ENCODE measurements at places on chromosomes 12 and 14.

GRCh38 chr14:23153851-23154796 is 29.3 kb downstream of the SLC7A8 start:
- DNase-seq = peak; percentile 78
- H3K4me3 ChIP-seq = peak overlapping the region; percentile 67
- H3K36me3 ChIP-seq = no peaks in the 10 kb centered on the region
- no peaks in the 10 kb centered on the region for H3K27me3 ChIP-seq

DNA sequence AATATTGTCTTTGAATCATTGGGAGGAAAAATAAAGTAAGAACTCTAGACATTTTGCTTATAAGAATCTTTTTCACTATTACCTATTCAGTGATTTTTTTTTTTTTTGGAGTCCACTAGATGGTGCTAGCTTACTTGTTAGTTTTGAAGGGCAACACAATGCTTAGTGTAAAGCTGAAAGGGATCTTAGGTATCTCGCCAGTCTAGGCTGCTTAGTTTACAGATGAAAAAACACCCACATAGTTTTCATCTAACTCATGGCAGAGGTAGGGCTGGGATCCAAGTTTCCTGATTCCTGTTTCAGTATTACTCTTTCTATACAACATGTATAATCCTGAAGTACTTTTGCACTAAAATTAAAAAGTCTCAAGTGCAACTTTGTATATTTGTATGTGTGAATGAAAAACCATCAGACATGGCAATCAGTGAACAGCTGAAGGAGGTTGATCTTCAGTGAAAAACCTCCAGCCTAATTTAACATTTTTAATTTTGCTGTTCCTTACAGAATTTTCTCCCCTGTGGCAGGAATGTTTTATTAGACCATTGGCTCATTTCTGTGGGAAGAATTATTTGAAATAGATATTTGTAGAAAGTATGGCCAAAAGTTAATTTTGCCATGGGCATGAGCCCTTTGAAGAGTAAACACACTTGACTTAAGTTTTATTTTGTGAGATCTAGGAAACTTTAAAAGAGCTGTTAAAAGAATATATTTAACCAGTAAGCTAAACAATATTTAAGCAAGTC is 40.7 kb downstream of the LRRIQ1 start:
- no peak for DNase-seq
- no peak overlapping the region for H3K4me3 ChIP-seq
- no peaks in the 10 kb centered on the region for H3K36me3 ChIP-seq
- no peaks in the 10 kb centered on the region for H3K27me3 ChIP-seq
- H3K4me1 ChIP-seq = no peaks in the 10 kb centered on the region
- H3K27ac ChIP-seq = no peak overlapping the region

GRCh38 chr12:3545121-3545796 is 54.3 kb downstream of the PRMT8 start:
- no peaks in the 10 kb centered on the region for H3K4me1 ChIP-seq
- H3K4me3 ChIP-seq = no peak overlapping the region
- DNase-seq = no peak
- no peak overlapping the region for H3K27ac ChIP-seq
- H3K27me3 ChIP-seq = no peaks in the 10 kb centered on the region
- H3K36me3 ChIP-seq = no peaks in the 10 kb centered on the region

DNA sequence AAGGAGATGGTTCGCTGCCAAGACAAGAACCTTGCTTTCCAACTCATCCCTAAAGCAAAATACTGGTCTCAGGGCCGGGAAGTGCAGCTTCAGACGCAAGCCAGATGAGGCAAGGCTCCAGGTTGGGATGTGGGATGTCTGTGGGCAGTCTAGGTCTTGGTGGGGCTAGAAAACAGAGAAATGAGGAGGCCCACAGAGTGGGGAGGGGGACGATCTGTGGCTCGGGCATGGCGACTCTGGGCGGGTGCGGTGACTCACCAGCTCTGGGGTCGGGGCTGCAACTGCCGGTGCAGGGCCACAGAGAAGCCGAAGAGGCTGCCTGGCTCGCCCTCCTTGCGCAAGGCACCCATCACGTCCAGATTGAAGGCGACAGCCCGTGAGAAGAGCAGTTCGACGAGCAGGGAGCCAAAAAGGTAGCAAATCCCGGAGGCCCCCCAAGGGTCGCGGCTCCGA is 459 bp downstream of the ITGA7 start:
- no peaks in the 10 kb centered on the region for H3K27me3 ChIP-seq
- H3K27ac ChIP-seq = peak overlapping the region; percentile 90
- peaks cover 56% of the 10 kb centered on the region for H3K4me1 ChIP-seq
- DNase-seq = no peak
- H3K36me3 ChIP-seq = no peaks in the 10 kb centered on the region

DNA sequence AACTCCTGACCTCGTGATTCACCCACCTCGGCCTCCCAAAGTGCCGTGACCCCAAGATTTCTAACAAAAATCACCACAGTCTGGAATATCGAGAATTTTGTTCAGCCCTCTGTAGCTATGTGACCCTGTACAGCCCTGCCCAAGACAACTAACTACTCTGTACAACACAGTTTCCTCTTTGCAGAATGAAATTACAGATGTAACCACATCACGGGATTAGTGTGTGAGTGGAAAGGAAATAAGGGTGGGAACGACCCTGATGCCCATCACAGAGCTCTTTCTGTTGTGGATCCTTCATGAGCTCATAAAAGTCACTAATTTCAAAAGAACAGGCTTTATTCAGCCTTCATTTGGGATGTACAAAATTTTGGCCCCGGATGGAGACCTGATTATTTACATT is 50.5 kb upstream of the KRR1 start:
- no peak for DNase-seq
- no peaks in the 10 kb centered on the region for H3K4me1 ChIP-seq

DNA sequence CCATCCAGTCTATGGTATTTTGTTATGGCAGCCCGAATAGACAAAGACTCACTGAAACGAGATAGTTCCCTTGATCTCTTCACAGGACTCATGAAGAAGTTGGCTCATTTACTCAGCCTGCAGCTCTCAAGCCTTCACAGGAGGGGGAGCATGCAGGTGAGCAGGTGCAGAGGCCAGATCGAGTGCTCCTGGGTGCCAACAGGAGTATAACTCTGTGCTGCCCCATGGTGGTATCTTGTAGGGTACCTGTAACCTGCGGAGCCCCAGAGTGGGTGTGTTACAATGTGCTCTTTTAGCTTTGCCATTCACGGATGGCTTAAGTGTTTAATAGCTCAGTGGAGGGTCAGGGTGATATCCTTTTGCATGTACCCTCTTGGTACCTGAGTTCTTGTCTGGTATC is 159.5 kb downstream of the METTL25 start:
- H3K27me3 ChIP-seq = no peaks in the 10 kb centered on the region
- H3K4me1 ChIP-seq = no peaks in the 10 kb centered on the region
- no peak overlapping the region for H3K4me3 ChIP-seq
- H3K27ac ChIP-seq = no peak overlapping the region

GRCh38 chr12:39830171-39830570 is 210.6 kb upstream of the ABCD2 start:
- no peak overlapping the region for H3K4me3 ChIP-seq
- H3K27ac ChIP-seq = no peak overlapping the region
- no peaks in the 10 kb centered on the region for H3K36me3 ChIP-seq
- no peaks in the 10 kb centered on the region for H3K4me1 ChIP-seq

GRCh38 chr14:99541677-99542470 is 60.7 kb downstream of the CCNK start:
- H3K36me3 ChIP-seq = no peaks in the 10 kb centered on the region
- H3K27me3 ChIP-seq = no peaks in the 10 kb centered on the region
- no peak for DNase-seq

- no peaks in the 10 kb centered on the region for H3K27me3 ChIP-seq
- no peak overlapping the region for H3K4me3 ChIP-seq
- H3K27ac ChIP-seq = no peak overlapping the region
- DNase-seq = no peak
- no peaks in the 10 kb centered on the region for H3K36me3 ChIP-seq
- H3K4me1 ChIP-seq = peaks cover 23% of the 10 kb centered on the region
These were observed 24.5 kb downstream of the HRK start for GRCh38 chr12:116856729-116857128.

DNA sequence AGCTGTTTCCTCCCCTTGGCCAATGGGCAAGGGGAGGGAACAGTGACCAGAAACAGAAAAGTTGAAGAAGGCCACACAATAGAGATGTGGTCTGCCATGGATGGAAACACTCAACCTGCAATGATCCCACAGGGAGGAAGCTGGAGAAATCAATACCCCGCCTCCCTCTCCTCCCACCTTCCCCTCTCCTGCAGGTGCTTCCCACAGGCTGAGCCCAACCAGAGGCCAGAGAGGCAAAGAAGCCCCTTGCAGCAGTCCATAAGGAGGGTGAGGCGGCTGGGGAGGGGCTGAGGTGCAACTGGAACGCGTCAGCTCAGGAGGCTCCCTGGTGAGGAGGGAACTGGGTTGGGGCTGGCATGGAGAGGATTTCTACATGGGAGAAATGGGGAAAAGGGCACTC is 84.0 kb downstream of the RNF34 start:
- no peak overlapping the region for H3K4me3 ChIP-seq
- no peak for DNase-seq
- H3K27me3 ChIP-seq = no peaks in the 10 kb centered on the region
- no peaks in the 10 kb centered on the region for H3K4me1 ChIP-seq
- H3K36me3 ChIP-seq = no peaks in the 10 kb centered on the region

DNA sequence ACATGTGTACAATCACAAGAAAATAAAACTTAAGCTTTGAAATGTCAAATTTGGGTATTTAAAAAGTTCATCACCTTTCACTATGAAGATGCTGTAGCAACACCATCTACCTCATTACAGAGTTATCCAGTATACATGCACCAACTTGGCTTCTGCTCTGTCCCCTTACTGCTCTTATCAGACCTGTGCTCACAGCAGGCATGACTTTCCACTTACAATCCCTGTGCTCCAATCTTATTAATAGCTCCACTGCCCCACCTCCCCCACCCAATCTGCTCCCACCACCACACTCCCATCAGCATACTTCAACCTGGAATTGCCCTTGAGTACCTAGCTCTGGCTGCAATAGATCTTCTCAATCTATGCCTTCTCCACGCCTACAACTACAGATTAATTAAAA is 13.3 kb downstream of the GALC start:
- H3K4me3 ChIP-seq = no peak overlapping the region
- no peak overlapping the region for H3K27ac ChIP-seq
- DNase-seq = no peak
- H3K36me3 ChIP-seq = peaks cover 7% of the 10 kb centered on the region
- H3K4me1 ChIP-seq = no peaks in the 10 kb centered on the region

GRCh38 chr14:21070610-21071224 is 613 bp downstream of the ARHGEF40 start:
- no peaks in the 10 kb centered on the region for H3K27me3 ChIP-seq
- DNase-seq = no peak
- H3K27ac ChIP-seq = peak overlapping the region; percentile 88
- peaks cover 9% of the 10 kb centered on the region for H3K4me1 ChIP-seq

DNA sequence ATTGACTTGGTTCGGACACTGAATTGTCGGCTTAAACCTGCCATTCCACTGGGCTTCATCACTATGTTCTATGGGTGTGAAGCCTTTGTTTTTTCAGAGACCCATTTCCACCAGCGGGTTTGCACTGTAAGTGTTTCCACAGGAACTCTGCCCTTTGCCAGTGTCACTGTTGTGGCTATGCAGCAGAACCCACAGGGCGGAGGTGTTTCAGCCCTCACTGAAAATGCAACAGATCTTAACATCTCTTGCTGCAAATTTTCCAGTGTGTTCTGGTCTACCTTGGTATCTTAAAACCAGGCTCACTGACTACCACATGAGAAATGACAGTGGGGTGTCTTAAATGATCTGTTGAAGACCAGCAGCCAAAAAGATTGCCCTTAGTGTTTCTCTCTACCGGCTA is 21.1 kb downstream of the PRKCH start:
- no peaks in the 10 kb centered on the region for H3K4me1 ChIP-seq
- H3K36me3 ChIP-seq = no peaks in the 10 kb centered on the region
- H3K27ac ChIP-seq = no peak overlapping the region
- H3K27me3 ChIP-seq = no peaks in the 10 kb centered on the region
- H3K4me3 ChIP-seq = no peak overlapping the region
- DNase-seq = no peak

GRCh38 chr12:18135086-18135485 is 45.1 kb upstream of the RERGL start:
- no peaks in the 10 kb centered on the region for H3K36me3 ChIP-seq
- H3K4me1 ChIP-seq = peaks cover 8% of the 10 kb centered on the region
- DNase-seq = no peak
- H3K4me3 ChIP-seq = peak overlapping the region; percentile 13
- peak overlapping the region; percentile 2 for H3K27ac ChIP-seq

- no peaks in the 10 kb centered on the region for H3K36me3 ChIP-seq
- H3K27ac ChIP-seq = no peak overlapping the region
- H3K4me1 ChIP-seq = peaks cover 6% of the 10 kb centered on the region
These were observed 131.6 kb upstream of the FRMD6 start for GRCh38 chr14:51520087-51520486.

DNA sequence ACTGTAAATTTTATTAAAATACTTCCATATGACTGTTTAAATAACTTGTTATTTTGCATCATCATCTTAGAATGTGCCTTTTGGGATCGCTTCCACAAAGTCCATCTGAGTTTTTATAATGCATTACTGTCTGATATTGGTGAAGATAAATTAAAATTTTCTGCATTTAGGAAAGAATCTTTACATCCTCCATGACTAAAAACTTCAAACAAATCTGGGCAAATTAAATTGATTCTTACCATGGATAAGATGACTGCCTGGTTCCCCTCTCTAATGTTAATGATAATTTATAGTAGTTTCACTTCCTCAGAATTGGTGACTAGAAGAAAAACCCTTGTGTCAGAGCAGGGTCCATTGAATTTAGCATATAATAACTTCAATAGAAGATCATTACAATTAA is 94.7 kb upstream of the SLC38A4 start:
- H3K36me3 ChIP-seq = no peaks in the 10 kb centered on the region
- no peaks in the 10 kb centered on the region for H3K27me3 ChIP-seq
- H3K4me1 ChIP-seq = no peaks in the 10 kb centered on the region
- no peak overlapping the region for H3K4me3 ChIP-seq
- no peak overlapping the region for H3K27ac ChIP-seq
- no peak for DNase-seq

- no peaks in the 10 kb centered on the region for H3K36me3 ChIP-seq
- H3K4me1 ChIP-seq = peaks cover 10% of the 10 kb centered on the region
- no peak for DNase-seq
- no peak overlapping the region for H3K27ac ChIP-seq
- no peak overlapping the region for H3K4me3 ChIP-seq
These were observed 86.3 kb upstream of the USP44 start for GRCh38 chr12:95637471-95638155.

GRCh38 chr12:52246720-52247621 is 13.9 kb downstream of the KRT7 start:
- H3K36me3 ChIP-seq = no peaks in the 10 kb centered on the region
- H3K4me1 ChIP-seq = peaks cover 64% of the 10 kb centered on the region
- H3K4me3 ChIP-seq = no peak overlapping the region

GRCh38 chr14:97692084-97692483 is 894.9 kb downstream of the VRK1 start:
- no peak overlapping the region for H3K27ac ChIP-seq
- H3K36me3 ChIP-seq = no peaks in the 10 kb centered on the region
- H3K27me3 ChIP-seq = no peaks in the 10 kb centered on the region
- no peak for DNase-seq
- H3K4me1 ChIP-seq = no peaks in the 10 kb centered on the region

GRCh38 chr14:20754308-20754707 is 8.6 kb downstream of the EDDM3A start:
- no peak overlapping the region for H3K4me3 ChIP-seq
- H3K4me1 ChIP-seq = no peaks in the 10 kb centered on the region
- no peak overlapping the region for H3K27ac ChIP-seq
- no peak for DNase-seq
- no peaks in the 10 kb centered on the region for H3K27me3 ChIP-seq

- no peak overlapping the region for H3K4me3 ChIP-seq
- H3K36me3 ChIP-seq = no peaks in the 10 kb centered on the region
- peak overlapping the region; percentile 74 for H3K27ac ChIP-seq
- no peak for DNase-seq
- H3K27me3 ChIP-seq = no peaks in the 10 kb centered on the region
These were observed 282.8 kb downstream of the PAWR start for GRCh38 chr12:79407671-79408622.

Measured in thoracic aorta (tissue), 2 donors.